Dermis blood vessel endothelial cell (primary cell): ENCODE measurements at places on chromosomes 11 and 22. TPM values are rescaled to one million over a fixed set of nuclear protein-coding genes. Genes with fewer than 3 reads are reported as not detected.

- DNase-seq: no peak
Observed at GRCh38 chr22:30234786-30235470, 11.6 kb downstream of the LIF start.

DNA sequence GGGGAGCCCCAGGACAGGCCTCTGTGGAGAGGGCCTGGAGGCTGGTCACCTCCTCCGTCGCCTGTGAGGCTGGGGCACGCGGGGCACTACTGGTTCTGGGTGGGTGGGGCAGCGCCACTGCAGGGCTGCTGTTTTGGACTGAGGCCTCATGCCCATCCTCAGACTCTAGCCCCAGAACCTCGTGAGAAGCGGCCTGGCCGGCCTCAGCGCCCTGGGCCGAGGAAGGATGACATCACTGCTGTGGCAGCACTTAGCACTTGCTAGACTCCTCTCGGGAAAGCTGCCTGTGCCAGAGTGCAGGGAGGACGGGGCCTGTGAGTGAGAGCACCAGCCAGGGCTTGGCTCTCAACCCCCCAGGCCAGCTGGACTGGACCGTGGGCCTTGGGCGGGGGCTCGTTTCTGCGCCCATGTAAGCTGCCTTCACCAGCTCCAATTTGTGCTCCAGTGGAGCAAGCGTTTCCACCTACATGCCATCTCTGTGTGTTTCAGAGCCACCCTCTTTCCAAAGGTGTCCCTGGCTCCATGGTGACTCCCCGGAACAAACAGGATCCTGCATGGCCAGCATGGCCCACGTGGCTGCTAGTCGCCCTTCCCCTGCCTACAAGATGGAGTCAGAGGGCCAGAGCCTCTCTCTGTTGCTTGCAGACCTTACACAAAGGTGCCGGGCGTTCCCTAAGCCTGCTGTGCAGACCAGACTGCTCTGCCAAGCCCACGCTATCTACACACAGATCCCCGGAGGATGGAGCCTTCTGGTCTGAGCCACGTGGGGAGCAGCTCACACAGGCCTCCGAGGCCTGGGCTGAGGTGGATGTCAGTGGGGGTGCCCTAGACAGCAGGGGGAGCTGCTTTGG is 102.9 kb downstream of the CTTN start:
- DNase-seq: no peak

GRCh38 chr11:103800406-103801114 is 235.9 kb upstream of the DDI1 start:
- peak; percentile 38 for DNase-seq

DNA sequence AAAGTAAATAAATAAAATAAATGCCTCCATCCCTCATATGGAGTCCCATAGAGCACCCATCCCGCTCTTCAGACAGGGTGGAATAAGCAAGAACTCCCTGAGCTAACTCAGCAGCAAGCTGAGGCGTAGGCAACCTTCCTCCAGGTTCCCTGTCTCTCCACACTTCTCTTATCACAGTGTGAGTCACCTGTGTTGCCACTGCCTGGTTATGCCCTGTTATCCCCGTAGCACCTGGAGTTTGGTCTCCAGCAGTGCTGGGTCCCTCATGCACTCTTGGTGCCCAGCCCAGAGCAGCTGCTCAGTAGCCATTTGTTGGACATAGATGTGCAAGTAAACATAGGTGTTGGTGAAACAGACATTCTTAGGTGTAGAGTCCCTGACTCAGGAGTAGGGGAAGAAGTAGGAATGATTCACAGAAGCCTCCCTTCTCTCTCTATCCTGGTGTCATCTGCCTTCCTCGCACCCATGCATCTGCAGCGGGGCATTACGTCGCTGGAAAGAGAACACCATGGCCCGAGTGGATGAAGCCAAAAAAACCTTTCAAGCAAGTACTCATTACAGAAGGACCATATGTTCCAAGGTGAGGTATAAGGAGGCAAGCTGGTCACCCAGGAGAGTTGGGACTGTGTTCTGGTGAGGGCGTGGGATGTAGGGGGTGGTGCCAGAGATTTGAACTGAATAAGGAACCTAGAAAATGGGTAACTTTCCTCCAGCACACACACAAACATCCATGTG is 56.0 kb downstream of the PISD start:
- no peak for DNase-seq

The CCDC73 gene
- total RNA-seq: 0.09 TPM in 1 of 2 replicates, not detected in the other

The MAP6 gene
- 0.14 and 0.51 TPM in 2 replicates for total RNA-seq

The RHOG gene
- 19.2 and 25.5 TPM in 2 replicates for total RNA-seq

DNA sequence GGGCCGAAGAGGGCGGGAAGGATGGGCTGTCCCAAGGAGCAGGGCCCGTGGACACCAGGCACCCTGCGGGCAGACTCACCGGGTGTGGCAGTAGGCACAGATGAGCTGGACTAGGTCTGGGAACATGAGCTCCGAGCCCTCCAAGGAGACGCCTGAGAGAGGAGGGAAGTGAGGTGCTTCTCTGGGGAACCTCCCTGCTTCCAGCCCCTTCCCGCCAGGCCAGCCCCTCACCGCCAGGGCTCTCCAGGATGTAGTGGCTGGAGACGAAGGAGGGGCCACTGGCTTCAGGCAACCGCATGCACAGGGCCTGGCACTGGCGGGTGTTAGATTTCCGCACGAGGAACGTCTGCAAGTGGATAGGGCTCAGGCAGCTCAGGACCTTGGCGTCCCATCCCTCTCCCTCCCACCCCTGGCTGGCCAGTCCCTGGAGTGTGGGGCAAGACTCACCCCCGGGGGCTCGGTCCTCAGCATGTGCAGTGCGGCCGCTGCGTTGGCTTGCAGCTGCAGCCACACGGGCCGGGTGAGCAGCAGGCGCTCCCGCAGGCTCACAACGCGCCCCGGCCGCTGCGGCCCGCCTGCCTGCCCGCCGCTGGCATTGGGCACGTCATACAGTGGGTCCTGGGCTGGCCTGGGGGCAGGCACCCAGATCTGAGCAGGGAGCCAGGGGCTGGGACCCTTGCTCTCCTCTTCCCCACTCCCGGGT is 552 bp downstream of the RIN1 start:
- peak; percentile 60 for DNase-seq

The HEPACAM gene
- total RNA-seq: under 0.01 TPM in 1 of 2 replicates, not detected in the other

DNA sequence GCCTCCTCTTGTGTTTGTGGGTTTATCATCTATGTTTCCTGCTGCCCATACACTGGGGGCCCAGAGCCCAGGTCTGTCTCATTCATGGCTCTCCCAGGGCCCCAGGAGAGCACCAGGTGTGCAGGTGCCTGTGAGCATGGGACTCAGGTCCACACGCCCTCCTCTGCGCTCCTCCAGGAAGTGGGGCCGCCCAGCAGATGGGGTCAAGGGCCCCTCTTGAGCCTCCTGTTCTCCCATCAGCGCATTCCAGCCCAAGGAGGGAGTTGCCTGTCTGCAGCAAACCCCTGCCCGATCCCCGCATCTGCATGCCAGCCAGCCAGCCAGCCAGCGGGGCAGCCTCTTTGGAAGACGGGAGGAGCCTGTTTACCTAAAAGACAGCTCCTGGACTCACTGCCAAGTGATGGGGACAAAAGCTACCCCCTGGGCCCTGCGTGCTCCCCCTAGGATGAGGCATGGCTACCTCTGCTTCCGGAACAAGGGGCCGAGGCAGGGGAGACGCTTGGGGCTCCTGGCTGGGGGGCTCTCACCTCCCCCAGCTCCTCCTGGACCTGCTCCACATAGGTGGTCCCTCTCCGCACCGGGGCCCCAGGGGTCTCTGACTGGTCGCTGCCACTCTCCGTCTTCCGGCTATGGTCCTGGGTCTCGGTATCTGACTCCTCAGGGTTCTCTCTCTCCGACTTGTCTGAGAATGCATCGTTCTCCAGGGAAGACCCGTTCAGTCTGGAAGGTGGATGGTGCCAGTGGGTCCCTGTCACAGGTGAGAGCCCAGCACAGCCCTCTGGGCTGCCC is 49.7 kb upstream of the CARS1 start:
- no peak for DNase-seq

DNA sequence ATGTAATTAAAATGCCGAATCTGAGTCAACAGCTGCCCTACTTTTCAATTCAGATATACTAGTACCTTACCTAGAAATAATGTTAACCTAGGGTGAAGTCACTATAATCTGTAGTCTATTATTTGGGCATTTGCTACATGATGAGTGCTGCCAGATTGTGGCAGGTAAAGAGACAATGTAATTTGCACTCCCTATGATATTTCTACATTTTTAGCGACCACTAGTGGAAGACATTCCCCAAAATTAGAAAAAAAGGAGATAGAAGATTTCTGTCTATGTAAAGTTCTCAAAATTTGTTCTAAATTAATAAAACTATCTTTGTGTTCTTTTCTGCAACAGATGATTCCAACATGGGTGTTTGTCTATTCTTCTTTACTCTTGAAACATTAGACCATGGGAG is 14.1 kb downstream of the MS4A1 start:
- DNase-seq: no peak

The MIAT gene
- total RNA-seq: 0.19 and 0.34 TPM in 2 replicates

DNA sequence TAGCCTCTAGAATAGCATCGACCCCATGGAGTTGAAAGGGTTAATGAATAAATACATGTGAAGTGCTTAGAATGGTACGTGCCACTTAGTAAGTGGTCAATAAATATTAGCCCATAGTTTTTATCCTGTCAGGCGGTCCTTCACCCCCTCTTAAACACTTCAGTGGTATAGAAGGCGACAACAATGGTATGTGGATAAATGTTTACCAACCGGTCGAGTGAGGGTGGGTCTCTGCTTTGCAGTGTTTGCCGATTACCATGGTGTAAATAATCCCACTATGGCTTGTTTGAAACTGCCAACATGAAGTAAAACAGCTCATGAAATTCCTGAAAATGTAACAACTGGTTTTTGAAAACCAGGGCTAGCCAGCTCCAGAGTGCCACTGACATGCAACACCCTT is 541.2 kb downstream of the BUD13 start:
- no peak for DNase-seq

- DNase-seq: no peak
Observed at GRCh38 chr22:20964090-20964798, 2.8 kb upstream of the AIFM3 start.

DNA sequence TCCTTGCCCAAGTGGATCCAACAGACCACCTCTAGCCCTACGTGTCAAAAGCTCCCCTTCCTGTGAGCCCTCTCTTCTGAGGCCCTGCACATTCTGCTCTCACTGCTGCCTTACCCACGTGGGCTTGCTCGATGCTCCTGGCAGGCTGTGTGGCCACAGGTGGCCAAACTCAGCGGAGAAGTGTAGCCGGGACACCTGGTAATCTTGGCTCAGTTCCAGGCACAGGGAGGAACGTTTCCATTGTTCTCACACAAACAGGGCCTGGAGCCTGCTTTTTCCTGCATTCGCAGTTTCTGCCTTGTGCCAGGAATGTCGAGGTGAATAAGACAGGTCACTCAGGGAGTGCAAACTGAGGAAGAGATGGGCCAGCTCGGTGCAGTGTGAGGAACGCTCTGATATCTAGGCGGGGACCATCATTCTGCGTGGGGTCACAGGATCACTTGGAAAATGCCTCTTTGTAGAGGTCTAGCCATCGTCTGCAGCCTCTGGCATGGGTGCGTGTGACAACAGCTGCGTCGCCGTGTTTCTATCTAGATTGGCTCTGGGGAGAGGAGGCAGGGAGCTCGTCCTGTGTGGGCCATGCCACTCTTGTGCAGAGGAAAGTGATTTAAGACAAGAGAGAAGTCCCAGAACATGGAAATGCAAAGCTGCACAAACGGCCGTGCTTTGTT is 127.6 kb upstream of the PARVA start:
- DNase-seq: peak; percentile 97

- DNase-seq: no peak
Observed at GRCh38 chr11:48003926-48004325, 23.6 kb downstream of the PTPRJ start.

DNA sequence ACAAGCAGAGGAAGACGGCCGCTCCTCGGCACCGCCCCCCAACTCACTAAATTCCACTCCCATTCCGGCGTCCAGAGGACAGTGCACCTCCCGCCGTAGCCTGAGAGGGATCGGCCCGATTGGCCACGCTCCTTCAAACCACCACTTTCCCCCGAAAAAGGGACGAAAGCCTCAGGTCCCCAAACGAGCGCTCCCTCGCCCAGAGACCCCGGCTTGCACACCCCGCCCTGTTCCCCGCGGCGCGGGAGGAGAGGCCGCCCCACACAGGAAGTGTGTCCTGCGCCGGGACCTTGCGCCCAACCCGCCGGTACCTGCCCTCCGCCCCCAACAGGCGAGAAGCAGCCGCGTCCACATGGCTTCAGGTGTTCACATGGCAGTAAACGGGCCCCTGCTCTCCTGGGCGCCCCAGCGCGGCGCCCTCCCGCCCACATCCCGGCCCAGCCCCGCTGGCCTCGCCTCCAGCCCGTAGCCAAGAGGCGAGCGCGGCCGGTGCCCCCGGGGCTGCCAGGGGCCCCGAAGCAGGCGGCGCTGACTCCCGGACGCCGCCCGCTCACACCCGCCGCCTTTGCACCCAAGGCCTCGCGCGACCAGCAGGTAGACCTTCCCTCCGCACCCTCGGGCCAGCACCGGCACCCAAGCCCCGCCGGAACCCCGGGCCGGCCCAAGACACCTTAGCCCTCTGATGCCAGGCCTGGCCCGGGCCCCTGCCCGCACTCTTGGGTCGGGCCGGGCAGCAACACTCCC is 849 bp downstream of the TCF20 start:
- peak; percentile 38 for DNase-seq
